Cortex of kidney (tissue), 1 donor: ENCODE measurements at places on chromosomes 11 and 22.

- DNase-seq: no peak
Observed at GRCh38 chr22:37880668-37881440, 25.2 kb upstream of the MICALL1 start.

DNA sequence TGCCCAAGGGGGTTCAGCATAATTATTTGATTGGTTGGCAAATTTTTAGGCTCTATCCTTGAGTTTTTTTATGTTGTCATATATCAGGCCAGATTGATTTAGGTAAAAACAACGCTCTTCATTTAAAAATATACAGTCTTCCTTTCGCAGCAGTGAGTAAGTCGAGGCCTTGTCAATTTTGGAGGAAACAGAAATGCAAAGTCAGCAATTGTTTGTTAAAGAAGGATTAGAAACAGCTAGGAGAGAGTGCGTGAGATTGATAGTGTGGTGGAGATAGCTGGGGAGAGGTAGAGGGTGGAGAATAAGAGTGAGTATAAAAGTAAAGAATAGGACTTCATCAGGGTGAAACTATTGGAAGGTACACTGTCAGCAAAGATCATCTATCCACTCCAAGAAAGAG lies 830.8 kb downstream of the LUZP2 start:
- no peak for DNase-seq

DNA sequence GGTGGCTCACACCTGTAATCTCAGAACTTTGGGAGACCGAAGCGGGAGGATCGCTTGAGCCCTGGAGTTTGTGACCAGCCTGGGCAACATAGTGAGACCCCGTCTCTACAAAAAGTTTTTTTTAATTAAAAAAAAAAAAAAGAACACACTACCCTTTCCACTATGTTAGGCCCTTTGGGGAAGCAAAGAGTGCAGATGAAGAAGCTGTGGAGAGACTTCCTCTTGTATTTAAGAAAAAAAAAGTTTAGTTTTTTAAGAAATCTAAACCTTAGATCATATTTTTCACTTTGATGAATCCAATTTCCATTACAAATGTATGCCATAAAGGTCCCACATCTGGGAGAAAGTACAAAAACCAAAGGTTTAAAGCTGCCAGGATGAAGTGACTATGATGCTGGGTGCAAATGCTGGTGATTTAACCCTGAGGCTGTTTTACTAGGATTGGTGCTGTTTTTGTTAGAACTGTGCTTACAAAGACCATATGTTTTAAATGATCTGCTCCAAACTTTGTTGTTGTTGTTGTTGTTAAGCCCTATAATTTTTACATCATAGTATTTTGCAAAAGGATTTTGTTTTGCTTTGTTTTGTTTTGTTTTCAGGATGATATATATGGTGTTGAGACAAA lies 28.9 kb upstream of the ACER3 start:
- DNase-seq: no peak

GRCh38 chr11:94130298-94131046 lies 1.8 kb downstream of the PANX1 start:
- no peak for DNase-seq

GRCh38 chr22:27399161-27399560 lies 402.4 kb downstream of the MN1 start:
- no peak for DNase-seq

DNA sequence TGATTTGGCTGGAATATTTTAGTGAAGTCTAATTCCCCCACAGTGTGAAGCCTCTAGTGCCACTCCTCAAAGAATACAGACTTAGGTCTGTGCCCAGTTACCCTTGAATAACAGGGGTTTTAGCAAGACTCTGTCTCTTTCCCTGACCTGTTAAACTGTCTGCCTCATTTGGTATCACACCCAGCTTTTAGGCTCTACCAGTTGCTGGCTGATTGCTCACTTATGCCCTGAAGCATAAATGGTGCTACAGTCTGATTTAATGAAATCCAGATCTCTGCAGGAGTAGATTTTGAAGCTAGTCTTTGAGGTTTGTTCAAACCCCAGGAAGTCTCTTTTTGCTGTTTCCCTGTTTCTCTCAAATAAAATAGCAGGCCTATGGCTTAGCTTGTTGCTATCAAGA lies 45.2 kb upstream of the LIPT2 start:
- no peak for DNase-seq

GRCh38 chr11:1140642-1141490 lies 16.9 kb upstream of the MUC5AC start:
- DNase-seq: no peak

- no peak for DNase-seq
Observed at GRCh38 chr11:9130297-9130696, 38.9 kb upstream of the SCUBE2 start.

GRCh38 chr11:19244621-19245020 lies 3.9 kb upstream of the E2F8 start:
- no peak for DNase-seq

DNA sequence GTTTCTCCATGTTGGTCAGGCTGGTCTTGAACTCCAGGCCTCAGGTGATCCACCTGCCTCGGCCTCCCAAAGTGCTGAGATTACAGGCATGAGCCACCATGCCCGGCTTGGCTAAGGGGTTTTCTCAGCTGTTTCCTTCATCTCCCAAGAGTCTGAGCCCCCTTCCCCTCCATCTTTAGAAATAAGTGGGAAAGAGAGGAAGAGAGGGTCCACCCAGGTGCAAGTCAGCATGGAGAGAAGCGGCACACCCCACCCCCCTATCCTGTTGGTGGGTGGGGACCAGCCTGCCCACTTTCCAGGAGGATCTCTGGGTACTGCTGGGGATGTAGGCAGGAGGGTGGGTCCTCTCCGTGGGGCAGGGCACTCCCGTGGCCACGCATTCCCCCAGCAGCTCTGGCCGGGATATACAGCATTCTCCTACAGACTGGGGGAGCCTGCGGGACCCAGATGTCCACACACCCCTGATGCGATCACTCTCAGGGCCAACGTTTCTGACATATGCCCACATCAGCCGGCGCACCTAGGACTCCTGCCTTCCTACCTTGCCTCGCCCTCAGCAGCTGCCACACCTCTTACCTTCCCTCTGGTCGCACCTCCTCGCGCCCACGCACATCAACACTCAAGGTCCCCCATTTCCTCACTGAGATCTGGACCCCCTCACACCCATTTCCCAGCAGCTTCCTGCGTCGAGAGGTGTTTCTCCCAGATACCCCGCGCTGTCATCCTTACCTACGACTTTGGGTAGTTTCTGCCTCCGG lies 8.9 kb downstream of the SCARF2 start:
- no peak for DNase-seq

DNA sequence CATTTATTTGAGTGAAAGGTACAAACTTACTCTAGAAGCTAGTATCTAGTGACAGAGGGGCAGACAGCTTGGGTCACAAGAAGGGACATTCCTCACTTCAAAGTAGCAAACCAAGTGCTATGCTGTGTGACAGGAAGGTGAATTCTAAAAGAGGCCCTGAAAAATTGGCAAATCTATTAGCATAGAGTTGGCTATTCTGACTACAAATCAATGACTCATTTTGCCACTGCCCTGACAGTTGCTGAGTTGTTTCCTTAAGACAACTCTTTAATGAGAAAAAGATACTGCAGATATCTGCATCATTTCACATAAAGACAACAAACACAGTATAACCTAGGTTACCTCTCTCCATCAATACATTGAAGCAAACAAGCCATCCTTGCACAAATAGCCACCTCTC lies 524.0 kb upstream of the LRRC4C start:
- DNase-seq: no peak

GRCh38 chr11:102007567-102008437 lies 39.4 kb upstream of the CFAP300 start:
- no peak for DNase-seq

DNA sequence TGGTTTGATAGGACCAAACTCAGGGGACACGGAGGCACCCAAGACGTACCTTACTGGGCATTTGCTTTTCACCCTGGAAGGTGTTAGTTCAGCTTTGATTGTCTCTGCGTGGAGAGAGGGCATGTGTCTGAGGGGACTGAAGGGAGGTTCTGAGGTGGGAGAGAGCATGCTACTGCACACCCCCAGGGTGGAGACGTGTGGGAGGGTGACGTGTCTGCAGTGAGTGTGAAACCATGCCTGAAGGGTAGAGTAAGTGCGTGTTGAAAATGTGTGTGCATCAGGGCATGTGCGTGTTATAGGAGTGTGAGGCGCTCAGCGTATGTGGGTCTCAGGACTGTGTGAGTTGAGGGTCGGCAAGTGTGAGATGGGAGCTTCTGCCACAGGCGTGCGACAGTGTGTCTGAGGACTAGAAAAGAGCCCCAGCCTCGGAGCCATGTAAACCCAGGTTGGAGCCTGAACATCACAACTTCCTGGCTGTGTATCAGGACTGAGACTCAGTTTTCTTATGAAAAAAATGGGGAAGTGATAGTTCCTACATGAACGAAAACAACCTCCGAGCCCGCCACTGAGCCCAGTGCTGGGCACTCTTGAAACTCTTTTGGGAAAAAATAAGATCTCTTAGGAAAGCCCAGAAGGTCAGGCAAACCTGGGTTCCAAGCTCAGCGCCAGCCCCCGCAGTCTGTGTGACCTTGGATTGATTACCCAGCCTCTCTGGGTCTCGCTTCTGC lies 11.8 kb upstream of the KCNJ11 start:
- DNase-seq: no peak

DNA sequence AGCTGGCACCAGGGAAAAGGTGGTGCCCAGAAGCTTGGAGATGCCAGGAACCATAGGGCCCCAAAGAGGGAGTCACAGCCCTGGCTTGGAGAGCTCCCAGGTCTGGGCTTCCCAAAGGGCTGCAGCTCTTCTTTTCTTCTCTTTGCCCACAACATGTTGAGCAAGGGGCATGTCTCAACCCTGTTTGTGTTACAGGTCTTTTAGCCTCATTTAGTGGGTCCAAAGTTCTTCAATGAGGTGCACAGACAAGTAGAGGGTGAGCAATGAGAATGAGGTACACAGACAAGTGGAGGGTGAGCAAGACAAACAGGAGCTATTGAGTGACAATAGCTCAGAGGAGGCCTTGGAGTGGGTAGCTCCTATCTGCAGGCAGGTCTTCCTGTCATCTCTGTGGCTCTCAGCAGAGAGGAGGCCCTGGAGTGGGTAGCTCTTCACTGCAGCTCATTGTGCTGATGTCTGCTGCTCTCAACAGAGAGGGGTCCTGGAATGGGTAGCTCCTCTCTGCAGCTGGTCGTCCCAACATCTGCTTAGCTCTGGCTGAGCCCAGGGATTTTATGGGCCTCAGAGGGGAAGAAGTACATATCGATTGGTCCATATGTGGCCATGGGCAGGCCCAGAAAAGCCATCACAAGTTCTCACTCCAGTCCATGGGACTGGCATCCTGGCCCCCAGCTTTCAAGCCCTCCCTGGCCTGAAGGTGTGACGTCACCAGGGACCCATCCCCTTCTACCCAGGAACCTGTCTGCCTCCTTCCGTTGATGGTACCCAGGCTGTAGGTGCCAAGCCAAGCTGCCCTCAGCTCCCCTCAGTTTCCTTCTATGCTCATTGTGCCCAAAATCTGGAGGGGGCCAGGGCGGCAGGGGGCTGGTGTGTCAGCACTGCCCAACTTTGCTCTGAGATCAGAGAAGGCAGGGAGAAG lies 34.9 kb downstream of the WBP2NL start:
- DNase-seq: no peak

- no peak for DNase-seq
Observed at GRCh38 chr11:103055221-103055890, 36.6 kb downstream of the DCUN1D5 start.

DNA sequence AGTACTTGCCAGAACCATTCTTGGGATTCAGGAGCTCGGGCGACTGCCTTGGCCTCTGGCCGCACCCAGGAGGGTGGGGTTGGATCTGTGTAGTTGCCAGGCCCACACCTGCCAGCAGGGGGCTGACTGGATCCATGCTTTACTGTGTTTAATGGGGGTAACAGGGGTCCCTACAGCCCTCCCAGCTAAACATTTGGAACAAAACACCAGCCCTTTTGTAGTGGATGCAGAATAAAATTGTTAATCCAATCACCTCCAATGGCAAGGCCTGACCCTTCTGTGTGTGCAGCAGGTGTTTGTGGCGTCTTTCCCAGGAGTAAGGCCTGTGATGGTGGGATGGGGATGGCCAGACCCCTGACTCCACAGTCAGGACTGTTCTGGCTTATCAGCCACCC lies 22.5 kb downstream of the SUN2 start:
- DNase-seq: no peak

GRCh38 chr22:38220653-38221386 lies 19.0 kb downstream of the MAFF start:
- no peak for DNase-seq

DNA sequence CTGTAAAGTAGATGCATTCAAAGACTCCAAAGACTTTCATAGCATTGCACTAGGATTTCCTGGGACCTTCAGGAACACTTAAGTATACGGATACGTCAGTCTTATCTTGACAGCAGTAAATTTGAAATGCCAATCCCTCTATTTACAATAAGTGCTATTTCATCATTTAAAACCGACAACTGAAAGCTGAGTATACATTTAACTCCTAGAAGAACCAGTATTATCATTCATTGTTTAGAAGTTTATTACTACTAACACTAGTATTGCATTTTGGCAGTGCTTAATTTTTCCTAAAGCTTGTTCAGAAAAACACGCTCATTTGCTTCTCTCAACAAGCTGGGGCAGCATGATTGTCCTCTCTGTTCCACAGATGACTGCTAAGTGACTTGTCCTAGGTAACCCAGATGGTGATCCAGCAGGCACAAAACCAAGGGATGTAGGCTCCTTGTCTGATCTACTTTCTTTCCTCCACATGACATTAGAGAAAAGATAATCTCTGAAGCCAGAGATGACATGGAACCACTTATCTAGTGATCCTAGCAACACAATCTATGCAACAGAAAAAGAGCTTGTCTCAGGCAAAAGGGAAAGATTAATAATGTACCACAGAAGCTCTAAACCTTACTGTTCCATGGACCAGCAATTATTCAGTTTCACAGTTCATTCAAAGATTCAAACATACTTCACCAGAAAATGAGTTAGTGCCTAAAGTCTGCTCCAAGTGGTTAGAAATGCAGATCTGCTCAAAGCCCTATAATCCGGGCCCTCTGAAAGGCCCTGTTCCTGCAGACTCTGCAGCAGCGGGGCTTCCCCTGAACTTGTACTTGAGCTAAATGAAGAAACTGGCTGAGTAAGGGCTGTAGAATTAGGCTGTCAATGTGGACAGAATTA lies 5.2 kb downstream of the MAML2 start:
- no peak for DNase-seq

DNA sequence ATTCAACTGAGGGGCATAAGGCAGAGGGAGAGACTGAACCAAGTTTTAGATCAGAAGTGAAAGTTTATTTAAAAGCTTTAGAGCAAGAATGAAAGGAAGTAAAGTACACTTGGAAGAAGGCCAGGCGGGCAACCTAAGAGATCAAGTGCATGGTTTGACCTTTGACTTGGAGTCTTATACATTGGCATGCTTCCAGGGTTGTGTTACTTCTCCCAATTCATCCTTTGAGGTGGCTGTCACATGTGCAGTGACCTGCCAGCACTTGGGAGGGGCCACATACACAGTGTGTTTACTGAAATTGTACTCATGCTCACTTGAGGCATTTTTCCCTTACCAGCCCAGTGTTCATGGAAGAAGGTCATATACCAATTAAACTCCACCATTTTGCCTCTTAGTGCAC lies 30.4 kb downstream of the CYP2R1 start:
- DNase-seq: no peak
